Muscle of back (tissue), 13 donors: ENCODE measurements at places on chromosomes 6 and 20. TPM values are rescaled to one million over a fixed set of nuclear protein-coding genes. Genes with fewer than 3 reads are reported as not detected.

- no peak for DNase-seq
Measured at GRCh38 chr6:140644017-140644416, 1269.6 kb upstream of the CITED2 start.

- DNase-seq = no peak
Measured at GRCh38 chr20:36274181-36274841, 31.8 kb upstream of the DLGAP4 start.

- DNase-seq = no peak
Measured at GRCh38 chr6:6319952-6320811, at the start of gene F13A1. TSS of gene F13A1 (minus strand) at chr6:6320662. CDS start at chr6:6318664, 1,998 bp downstream.

DNA sequence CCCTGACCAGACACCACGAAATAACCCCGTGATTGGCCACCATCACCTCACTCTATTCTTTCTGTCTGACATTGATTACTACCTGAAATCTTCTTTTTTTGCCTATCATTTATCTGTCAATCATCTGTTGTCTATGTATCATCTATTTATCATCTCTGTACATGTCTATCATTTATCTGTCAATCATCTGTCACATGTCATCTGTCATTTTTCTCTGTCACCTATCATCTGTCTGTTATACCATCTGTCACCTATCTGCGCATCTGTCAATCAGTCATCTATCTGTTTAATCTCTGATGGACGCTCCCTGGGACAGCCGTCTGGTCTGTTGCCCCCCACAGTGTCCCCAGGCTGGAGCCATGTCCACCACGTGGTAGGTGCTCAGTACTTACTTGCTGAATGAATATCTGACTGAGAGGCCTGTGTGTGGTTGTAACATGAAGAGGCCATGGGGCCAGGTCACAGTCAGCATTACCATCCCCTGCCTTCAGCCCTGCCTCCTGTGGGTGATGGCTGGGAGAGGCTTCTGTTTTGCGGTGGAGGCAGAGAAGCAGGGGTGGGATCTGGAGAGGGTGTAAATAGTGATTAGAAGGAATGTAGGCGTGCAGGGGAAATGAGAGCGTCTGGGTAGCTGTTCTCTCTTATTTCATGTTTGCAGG, 302.7 kb downstream of the QKI start:
- no peak for DNase-seq

ARG1 gene
- 0.47 TPM for polyA plus RNA-seq

TMC2 gene
- polyA plus RNA-seq = 0.11 TPM

PCMTD2 gene
- 54.4 TPM for polyA plus RNA-seq

SNAI1 gene
- polyA plus RNA-seq = 10.5 TPM

NQO2 gene
- polyA plus RNA-seq = 14.2 TPM

OXT gene
- 0.68 TPM for polyA plus RNA-seq
